ENCODE measurements at places on chromosomes 7 and 10. TPM values are rescaled to one million over a fixed set of nuclear protein-coding genes. Genes with fewer than 3 reads are reported as not detected.

GRCh38 chr10:12465385-12466136 is 116.2 kb downstream of the CAMK1D start:
- peak; percentile 8 for DNase-seq
- no peak overlapping the region for H3K27ac ChIP-seq
- H3K27me3 ChIP-seq, result no peaks in the 10 kb centered on the region
- H3K4me1 ChIP-seq, result peaks cover 18% of the 10 kb centered on the region
- no peak overlapping the region for H3K4me3 ChIP-seq

DNA sequence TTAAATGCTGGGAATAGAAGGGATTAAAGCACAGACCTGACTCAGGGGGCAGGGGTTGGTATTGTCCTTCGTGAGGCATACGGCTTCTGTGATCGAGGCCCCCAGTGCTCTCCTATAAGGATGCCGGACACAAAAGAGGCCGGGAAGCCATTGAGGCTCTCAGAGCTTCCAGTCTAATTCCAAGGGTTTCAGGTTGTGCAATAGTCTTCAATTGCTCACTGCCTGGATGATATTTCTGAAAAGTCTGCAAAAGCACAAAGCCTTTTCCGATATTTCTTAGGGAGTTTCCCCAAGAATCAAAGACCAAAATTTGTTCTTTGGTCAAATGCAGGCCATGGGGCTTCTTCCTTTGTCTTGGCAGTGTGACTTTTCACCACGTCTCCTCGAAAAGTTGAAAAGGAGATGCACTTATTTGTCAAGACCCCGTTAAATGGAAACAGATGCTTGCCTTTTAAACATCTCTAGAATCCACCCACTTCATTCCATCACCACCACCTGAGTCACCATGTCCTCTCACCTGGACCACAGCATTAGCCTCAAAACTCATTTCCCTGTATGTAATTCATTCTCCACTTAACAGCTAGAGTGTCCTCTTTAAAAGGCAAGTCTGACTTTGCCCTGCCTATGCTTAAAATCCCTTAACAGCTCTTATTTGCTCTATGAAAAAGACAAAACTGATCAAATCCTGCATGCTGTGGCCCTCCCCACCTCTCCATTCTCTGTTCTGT is 134.8 kb upstream of the NAMPT start:
- peaks cover 3% of the 10 kb centered on the region for H3K36me3 ChIP-seq
- peak; percentile 70 for DNase-seq
- H3K27ac ChIP-seq, result peak overlapping the region; percentile 80
- peaks cover 72% of the 10 kb centered on the region for H3K4me1 ChIP-seq
- no peak overlapping the region for H3K4me3 ChIP-seq

DNA sequence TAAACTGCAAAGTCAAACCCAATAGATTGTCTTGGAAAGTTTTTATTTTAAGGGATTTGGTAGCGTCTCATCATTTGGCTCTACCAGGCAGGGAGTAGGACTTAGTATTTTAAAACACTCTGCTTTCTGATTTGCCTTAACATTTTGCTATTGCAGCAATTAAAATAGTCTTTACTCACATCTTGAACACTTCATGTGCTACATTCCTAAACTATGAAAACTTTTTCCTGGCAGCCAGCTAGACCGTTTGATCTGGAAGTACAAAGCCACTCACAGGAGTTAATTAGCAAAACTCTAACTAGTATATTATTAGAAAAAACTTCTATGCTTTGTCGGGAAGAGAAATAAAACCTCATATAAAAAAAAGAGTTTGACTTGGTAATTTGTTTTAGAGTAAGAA is 111.4 kb downstream of the TFPI2 start:
- H3K36me3 ChIP-seq, result no peaks in the 10 kb centered on the region
- no peak overlapping the region for H3K4me3 ChIP-seq
- no peaks in the 10 kb centered on the region for H3K4me1 ChIP-seq
- no peak overlapping the region for H3K27ac ChIP-seq
- H3K27me3 ChIP-seq, result no peaks in the 10 kb centered on the region
- no peak for DNase-seq

- H3K27ac ChIP-seq, result no peak overlapping the region
- no peak overlapping the region for H3K4me3 ChIP-seq
- H3K36me3 ChIP-seq, result no peaks in the 10 kb centered on the region
- no peaks in the 10 kb centered on the region for H3K4me1 ChIP-seq
- DNase-seq, result no peak
Measured at GRCh38 chr10:118264838-118265470, 77.2 kb downstream of the FAM204A start.

DNA sequence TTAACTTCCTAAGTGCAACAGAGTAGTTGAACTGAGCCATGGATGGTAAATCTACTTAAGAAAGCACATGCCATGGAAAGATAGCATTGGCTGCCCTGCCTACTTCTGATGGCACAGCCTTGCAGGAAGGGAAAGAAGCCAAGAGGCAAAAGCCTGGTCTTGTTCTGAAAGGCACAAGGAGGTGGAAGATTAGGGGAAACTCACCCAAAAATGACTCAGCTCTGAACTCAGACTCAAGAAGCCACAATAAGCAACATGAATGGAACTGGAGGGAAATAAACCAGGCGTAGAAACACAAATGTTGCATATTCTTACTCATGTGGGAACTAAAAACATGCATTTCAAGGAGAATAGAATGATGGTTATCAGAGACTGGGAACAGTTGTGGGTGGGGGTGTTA is 20.8 kb upstream of the ALOX5 start:
- H3K4me1 ChIP-seq, result peaks cover 16% of the 10 kb centered on the region
- peaks cover 11% of the 10 kb centered on the region for H3K27me3 ChIP-seq
- no peaks in the 10 kb centered on the region for H3K36me3 ChIP-seq

DNA sequence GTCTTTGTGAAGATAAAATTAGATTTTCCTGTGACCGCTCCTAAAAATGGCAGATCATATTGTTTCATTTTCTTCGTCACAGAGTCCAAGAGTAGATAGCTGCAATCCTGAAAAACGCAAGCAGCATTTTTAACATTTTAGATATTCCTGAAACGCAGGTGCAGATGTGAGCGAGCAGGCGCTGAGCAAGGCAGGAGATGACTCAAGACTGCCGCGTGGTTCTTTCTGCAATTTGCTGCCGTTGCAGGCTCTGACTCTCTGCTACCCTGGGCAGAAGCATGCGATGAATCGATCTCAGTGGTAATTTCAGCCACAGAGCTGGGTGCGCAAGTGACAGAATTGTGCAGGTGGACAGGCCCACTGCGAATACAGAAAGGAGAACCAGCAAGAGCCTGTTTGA is 331.9 kb downstream of the ACTR3B start:
- H3K27me3 ChIP-seq, result peaks cover 2% of the 10 kb centered on the region
- no peak for DNase-seq
- H3K27ac ChIP-seq, result no peak overlapping the region
- no peaks in the 10 kb centered on the region for H3K36me3 ChIP-seq
- H3K4me1 ChIP-seq, result no peaks in the 10 kb centered on the region
- H3K4me3 ChIP-seq, result no peak overlapping the region

DNA sequence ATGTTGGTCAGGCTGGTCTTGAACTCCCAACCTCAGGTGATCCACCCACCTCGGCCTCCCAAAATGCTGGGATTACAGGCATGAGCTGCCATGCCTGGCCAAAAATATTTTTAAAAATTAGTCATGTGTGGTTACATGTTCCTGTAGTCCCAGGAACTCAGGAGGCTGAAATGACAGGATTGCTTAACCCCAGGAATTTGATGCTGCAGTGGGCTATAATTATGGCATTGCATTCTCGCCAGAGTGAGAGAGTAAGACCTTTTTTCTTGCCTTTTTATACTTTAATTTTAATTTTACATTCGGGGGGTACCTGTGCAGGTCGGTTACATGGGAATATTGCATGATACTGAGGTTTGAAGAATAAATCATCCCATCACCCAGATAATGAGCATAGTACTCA is 86.6 kb upstream of the ZNF92 start:
- H3K4me3 ChIP-seq, result no peak overlapping the region
- no peak overlapping the region for H3K27ac ChIP-seq
- no peaks in the 10 kb centered on the region for H3K4me1 ChIP-seq
- DNase-seq, result no peak
- peaks cover under 1% of the 10 kb centered on the region for H3K27me3 ChIP-seq

- H3K36me3 ChIP-seq, result no peaks in the 10 kb centered on the region
- H3K4me3 ChIP-seq, result no peak overlapping the region
- no peaks in the 10 kb centered on the region for H3K27me3 ChIP-seq
- H3K27ac ChIP-seq, result no peak overlapping the region
Measured at GRCh38 chr7:72316148-72316547, 96.0 kb downstream of the CALN1 start.

- H3K4me3 ChIP-seq, result peak overlapping the region; percentile 93
- H3K27ac ChIP-seq, result peak overlapping the region; percentile 84
- H3K4me1 ChIP-seq, result peaks cover 30% of the 10 kb centered on the region
- DNase-seq, result peak; percentile 69
- peaks cover 4% of the 10 kb centered on the region for H3K36me3 ChIP-seq
- peaks cover 55% of the 10 kb centered on the region for H3K27me3 ChIP-seq
Measured at GRCh38 chr10:112951359-112952281, 1.6 kb downstream of the TCF7L2 start.

DNA sequence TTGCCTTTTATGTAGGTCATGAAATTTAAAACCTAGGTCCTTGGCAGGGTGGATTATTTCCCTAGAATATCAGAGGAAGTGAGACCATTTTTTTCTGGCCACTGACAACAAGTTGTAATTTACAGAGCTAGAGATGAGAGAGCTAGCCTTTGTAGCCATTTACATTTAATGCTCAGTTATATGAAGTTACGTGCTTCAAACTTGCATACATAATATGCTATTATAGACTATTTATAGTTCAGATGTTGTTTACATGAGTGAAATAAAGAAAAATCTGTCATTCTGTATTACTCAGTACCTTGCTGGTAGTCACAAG is 234.9 kb upstream of the MBL2 start:
- H3K4me1 ChIP-seq, result no peaks in the 10 kb centered on the region
- no peak overlapping the region for H3K4me3 ChIP-seq
- no peak for DNase-seq
- no peaks in the 10 kb centered on the region for H3K36me3 ChIP-seq
- H3K27me3 ChIP-seq, result no peaks in the 10 kb centered on the region
- no peak overlapping the region for H3K27ac ChIP-seq

- H3K4me1 ChIP-seq, result peaks cover 4% of the 10 kb centered on the region
- no peak overlapping the region for H3K27ac ChIP-seq
- H3K4me3 ChIP-seq, result no peak overlapping the region
- DNase-seq, result no peak
Measured at GRCh38 chr7:47253650-47254080, 328.2 kb downstream of the TNS3 start.

- peak; percentile 61 for DNase-seq
- no peak overlapping the region for H3K27ac ChIP-seq
- no peaks in the 10 kb centered on the region for H3K36me3 ChIP-seq
- peaks cover 44% of the 10 kb centered on the region for H3K27me3 ChIP-seq
- peaks cover 9% of the 10 kb centered on the region for H3K4me1 ChIP-seq
- H3K4me3 ChIP-seq, result peak overlapping the region; percentile 74
Measured at GRCh38 chr7:128697302-128697905, 25.3 kb downstream of the GARIN1A start.

DNA sequence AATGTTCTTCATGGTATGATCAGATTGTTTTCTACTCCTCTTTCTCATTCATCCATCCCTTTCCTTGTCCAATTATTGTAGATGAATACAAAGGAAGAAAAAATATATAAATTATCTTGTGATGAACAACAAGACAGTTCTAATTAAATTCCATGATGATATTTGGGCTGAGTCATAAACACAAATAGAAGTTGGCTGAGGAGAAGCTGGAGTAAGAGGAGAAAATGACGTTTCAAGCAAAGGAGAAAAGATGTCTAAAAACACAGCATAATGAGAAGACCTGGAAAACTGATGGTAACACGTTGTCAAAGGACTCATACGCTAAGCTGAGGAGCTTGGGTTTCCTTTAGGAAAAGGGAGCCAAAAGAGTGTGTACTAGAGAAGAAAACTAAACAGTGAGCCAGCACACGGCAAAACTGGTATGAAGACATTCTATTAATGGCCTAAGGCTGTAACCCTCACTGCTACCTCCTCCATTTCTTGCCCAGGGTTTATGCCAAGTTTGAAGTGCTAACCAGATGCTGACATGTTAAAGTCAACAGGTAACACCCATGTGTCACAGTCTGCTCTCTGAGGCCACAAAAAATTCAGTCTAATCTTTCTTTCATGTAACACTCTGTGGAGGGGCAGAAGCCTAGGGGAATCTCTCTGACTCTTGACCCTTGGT is 26.1 kb downstream of the ZFAND4 start:
- H3K27ac ChIP-seq, result no peak overlapping the region
- peaks cover 2% of the 10 kb centered on the region for H3K36me3 ChIP-seq
- H3K27me3 ChIP-seq, result no peaks in the 10 kb centered on the region
- no peak overlapping the region for H3K4me3 ChIP-seq
- H3K4me1 ChIP-seq, result no peaks in the 10 kb centered on the region

DNA sequence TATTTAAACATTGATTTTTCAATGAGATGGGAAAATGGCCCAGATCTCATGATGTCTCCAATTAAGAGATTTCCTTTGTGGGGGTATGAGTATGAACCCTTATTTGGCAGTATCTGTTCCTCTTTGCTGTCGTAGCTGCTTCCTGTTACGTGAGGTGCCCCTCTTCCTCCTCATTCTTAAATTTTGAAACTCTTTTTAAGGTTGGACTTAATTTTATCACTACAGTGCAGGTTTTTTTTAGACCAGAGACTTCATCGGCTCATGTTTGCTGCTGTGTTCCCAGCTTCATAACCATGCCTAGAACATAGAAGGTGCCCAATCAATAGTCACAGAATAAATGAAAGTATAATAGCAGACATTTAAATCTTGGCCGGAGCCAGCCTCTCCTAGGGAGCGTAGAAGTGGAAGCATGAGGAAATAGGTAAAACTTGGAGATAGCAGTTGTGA is 2.4 kb downstream of the MIOS start:
- no peaks in the 10 kb centered on the region for H3K27me3 ChIP-seq
- peaks cover 41% of the 10 kb centered on the region for H3K4me1 ChIP-seq
- H3K36me3 ChIP-seq, result peaks cover 30% of the 10 kb centered on the region
- H3K4me3 ChIP-seq, result peak overlapping the region; percentile 80
- peak; percentile 13 for DNase-seq

- no peak overlapping the region for H3K27ac ChIP-seq
- no peak for DNase-seq
Measured at GRCh38 chr10:104479906-104480593, 126.4 kb downstream of the CFAP58 start.

- no peak for DNase-seq
- H3K4me1 ChIP-seq, result no peaks in the 10 kb centered on the region
- H3K36me3 ChIP-seq, result no peaks in the 10 kb centered on the region
- no peak overlapping the region for H3K27ac ChIP-seq
Measured at GRCh38 chr7:42262964-42263363, 26.0 kb upstream of the GLI3 start.

RELN gene
- not detected for total RNA-seq

KCNH2 gene
- total RNA-seq, result 0.17 TPM

GRID1 gene
- total RNA-seq, result not detected

FAM25A gene
- total RNA-seq, result not detected

GIMAP4 gene
- total RNA-seq, result 193 TPM

FAM221A gene
- total RNA-seq, result 8.7 TPM

ZNF467 gene
- total RNA-seq, result 0.47 TPM

BICC1 gene
- total RNA-seq, result not detected

DOCK4 gene
- total RNA-seq, result 0.43 TPM

GPR146 gene
- 0.62 TPM for total RNA-seq

SUN3 gene
- total RNA-seq, result not detected

APBB1IP gene
- 30.9 TPM for total RNA-seq
